ENCODE measurements at places on chromosomes 3 and 15. TPM values are rescaled to one million over a fixed set of nuclear protein-coding genes. Genes with fewer than 3 reads are reported as not detected.

Gene EFHB
- not detected for total RNA-seq

Gene RABL3
- 17.9 TPM for total RNA-seq

Gene GPR149
- not detected for total RNA-seq

Gene DNAJA4
- total RNA-seq = 79.9 TPM

Gene NAA80
- 6.3 TPM for total RNA-seq

Gene GOLGA6B
- not detected for total RNA-seq

Gene GALNT15
- 7.2 TPM for total RNA-seq

Gene CIB1
- 71.6 TPM for total RNA-seq

Gene FEZF2
- total RNA-seq = not detected

Gene GCHFR
- 6.5 TPM for total RNA-seq

Gene MESP2
- 0.13 TPM for total RNA-seq

Gene PROS1
- total RNA-seq = 19.8 TPM

Gene SAXO2
- 3.0 TPM for total RNA-seq

Gene TMF1
- 16.6 TPM for total RNA-seq

Gene SPATA16
- not detected for total RNA-seq

Gene IGSF10
- total RNA-seq = 2.6 TPM

Gene ZNF774
- total RNA-seq = 2.2 TPM

Gene KNG1
- 0.43 TPM for total RNA-seq

Gene HGD
- total RNA-seq = not detected

Gene NIPA2
- 19.2 TPM for total RNA-seq

Gene GPR15
- not detected for total RNA-seq

Gene NRROS
- total RNA-seq = 2.4 TPM

Gene AMT
- total RNA-seq = 32.2 TPM

Gene TPRG1
- 2.7 TPM for total RNA-seq

Gene MYRIP
- 1.6 TPM for total RNA-seq

Gene RASGRF1
- total RNA-seq = not detected

Gene NOX5
- not detected for total RNA-seq

Gene ZPLD1
- total RNA-seq = not detected

Gene ZFYVE19
- total RNA-seq = 26.4 TPM

Gene GOLGA8M
- 1.2 TPM for total RNA-seq

Gene TRIM42
- total RNA-seq = not detected

Gene LRRC31
- not detected for total RNA-seq

Gene FBXO40
- 207 TPM for total RNA-seq

Gene ISL2
- not detected for total RNA-seq

Gene CCDC13
- 0.24 TPM for total RNA-seq

Measured in Right ventricle myocardium superior (tissue), 1 donor.